ENCODE measurements at places on chromosomes 6 and 20. TPM values are rescaled to one million over a fixed set of nuclear protein-coding genes. Genes with fewer than 3 reads are reported as not detected.
A peak's percentile ranks its signal among the peaks of the same experiment; 100 is the strongest.

GRCh38 chr6:14081126-14081525, 36.4 kb upstream of the CD83 start:
- H3K27me3 ChIP-seq: no peaks in the 10 kb centered on the region
- H3K27ac ChIP-seq: no peak overlapping the region
- no peak for DNase-seq
- H3K4me1 ChIP-seq: no peaks in the 10 kb centered on the region

HSP90AB1 gene
- total RNA-seq: 487 TPM

- H3K4me3 ChIP-seq: no peak overlapping the region
- DNase-seq: no peak
- no peaks in the 10 kb centered on the region for H3K27me3 ChIP-seq
- H3K27ac ChIP-seq: no peak overlapping the region
These were observed 17.1 kb upstream of the BPI start for GRCh38 chr20:38286586-38287531.

IL17A gene
- not detected for total RNA-seq

DNA sequence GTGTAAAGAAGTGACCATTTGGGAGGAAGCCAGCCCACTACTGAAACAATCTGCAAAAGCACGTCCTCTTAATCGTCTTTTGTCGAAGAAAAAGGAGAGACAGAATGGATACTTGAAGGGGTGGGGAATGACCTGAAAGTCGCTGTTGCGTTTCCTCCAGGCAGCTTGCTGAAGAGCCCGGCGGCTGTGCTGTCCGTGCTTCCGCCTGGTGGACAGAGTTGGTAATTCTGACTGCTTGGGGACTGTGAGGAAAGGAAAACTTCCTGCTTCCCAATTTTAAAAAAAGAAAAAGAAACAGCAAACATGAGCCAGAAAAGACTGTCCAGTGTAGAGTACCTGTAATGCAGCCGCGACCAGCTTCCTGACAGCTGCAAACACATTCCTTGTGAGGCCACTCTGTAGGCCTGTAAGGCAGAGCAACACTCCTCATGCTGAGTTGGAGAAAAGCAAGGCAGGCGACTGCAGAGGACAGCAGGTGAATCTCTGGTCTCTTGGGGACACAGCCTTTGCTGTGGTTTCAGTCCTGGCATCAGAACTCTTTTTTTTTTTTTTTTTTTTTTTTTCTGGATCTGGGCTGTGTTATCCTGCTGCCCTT, 251.1 kb upstream of the TBX18 start:
- H3K4me1 ChIP-seq: no peaks in the 10 kb centered on the region
- peak; percentile 52 for DNase-seq
- H3K27ac ChIP-seq: no peak overlapping the region

DNA sequence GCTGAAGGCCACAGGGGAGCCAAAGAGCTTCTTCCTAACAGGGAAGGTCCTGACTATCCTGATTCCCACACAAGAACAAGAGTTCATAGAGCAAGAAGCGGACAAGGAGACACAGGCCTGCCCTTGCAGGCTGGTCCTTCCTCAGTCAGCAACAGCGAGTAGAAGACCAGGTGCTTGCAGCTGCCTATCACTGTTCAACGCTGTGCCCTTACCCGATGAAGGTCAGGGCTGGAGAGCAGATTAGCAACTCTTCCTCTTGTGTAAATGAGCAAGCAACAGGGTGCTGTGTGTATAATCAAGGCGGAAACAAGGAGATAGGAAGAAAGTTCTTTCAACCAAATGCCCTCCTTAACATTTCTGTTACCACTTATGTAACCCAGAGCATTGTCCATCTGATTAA, 115.3 kb upstream of the SPACA1 start:
- H3K4me1 ChIP-seq: no peaks in the 10 kb centered on the region
- no peaks in the 10 kb centered on the region for H3K27me3 ChIP-seq
- H3K36me3 ChIP-seq: no peaks in the 10 kb centered on the region
- H3K4me3 ChIP-seq: no peak overlapping the region

DNA sequence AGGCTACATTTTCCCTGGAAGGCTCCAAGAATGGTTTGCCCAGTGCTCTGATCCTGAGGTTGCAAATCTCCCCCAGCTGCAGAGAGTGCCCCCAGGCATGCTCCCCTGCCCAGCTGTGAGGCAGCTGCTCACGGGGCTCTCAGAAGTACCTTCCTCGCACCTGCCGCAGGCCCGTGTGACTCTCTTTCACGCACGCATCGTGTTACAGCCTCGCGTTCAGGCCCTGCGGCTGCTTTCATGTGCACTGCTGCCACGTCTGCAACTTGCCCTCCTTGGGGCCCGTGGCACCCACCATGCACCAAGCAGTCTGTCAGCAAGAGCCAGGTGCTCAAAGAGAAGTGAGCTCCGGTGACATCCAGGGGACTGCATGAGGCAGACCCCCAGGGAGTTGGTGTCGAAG, 28.6 kb upstream of the SPO11 start:
- H3K27me3 ChIP-seq: no peaks in the 10 kb centered on the region
- no peak for DNase-seq
- H3K4me1 ChIP-seq: no peaks in the 10 kb centered on the region
- no peak overlapping the region for H3K27ac ChIP-seq

- H3K36me3 ChIP-seq: no peaks in the 10 kb centered on the region
- no peak for DNase-seq
These were observed 135.5 kb upstream of the LRFN2 start for GRCh38 chr6:40722553-40723258.

SLC12A5 gene
- not detected for total RNA-seq

- H3K4me1 ChIP-seq: no peaks in the 10 kb centered on the region
- H3K27me3 ChIP-seq: no peaks in the 10 kb centered on the region
- H3K4me3 ChIP-seq: no peak overlapping the region
- DNase-seq: peak; percentile 27
These were observed 107.3 kb upstream of the SNX9 start for GRCh38 chr6:157715728-157716164.

DNA sequence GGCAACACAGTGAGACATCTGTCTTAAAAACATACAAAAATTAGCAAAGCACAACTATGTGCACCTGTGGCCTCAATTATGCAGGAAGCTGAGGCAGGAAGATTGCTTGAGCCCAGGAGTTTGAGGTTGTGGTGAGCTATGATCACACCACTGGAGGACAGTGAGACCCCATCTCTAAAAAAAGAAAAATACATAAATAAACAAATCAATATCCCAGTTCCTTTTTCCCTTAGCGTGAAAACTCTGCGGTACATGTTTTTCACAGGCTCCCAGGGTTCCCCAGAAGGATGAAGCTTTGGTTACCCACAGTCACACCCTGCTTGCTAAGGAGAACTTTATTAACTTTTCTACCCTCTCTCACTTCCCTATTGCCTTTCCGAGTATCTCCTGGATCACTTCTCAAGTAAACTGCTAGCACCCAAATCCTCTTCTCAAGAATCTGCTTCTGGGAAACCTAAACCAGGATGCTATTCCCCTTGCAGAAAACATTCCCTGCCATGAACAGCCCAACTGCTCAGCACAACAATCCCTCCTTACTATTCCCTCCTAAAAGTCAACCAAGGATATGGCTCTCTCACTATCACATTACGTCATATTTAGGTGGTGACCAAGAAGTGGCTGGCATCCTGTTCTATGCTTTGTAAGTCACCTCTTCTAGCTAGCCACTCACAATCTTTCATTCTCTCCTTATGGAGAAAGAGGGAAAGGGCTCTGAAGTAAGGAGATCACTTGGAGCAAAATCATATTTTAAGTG, 122.4 kb downstream of the IPCEF1 start:
- H3K27ac ChIP-seq: no peak overlapping the region
- H3K27me3 ChIP-seq: no peaks in the 10 kb centered on the region
- DNase-seq: no peak
- no peaks in the 10 kb centered on the region for H3K36me3 ChIP-seq
- no peaks in the 10 kb centered on the region for H3K4me1 ChIP-seq

- H3K4me3 ChIP-seq: no peak overlapping the region
- H3K27ac ChIP-seq: no peak overlapping the region
- DNase-seq: no peak
- no peaks in the 10 kb centered on the region for H3K36me3 ChIP-seq
- no peaks in the 10 kb centered on the region for H3K4me1 ChIP-seq
These were observed 1.9 kb upstream of the IGF2R start for GRCh38 chr6:159966981-159967380.

DNA sequence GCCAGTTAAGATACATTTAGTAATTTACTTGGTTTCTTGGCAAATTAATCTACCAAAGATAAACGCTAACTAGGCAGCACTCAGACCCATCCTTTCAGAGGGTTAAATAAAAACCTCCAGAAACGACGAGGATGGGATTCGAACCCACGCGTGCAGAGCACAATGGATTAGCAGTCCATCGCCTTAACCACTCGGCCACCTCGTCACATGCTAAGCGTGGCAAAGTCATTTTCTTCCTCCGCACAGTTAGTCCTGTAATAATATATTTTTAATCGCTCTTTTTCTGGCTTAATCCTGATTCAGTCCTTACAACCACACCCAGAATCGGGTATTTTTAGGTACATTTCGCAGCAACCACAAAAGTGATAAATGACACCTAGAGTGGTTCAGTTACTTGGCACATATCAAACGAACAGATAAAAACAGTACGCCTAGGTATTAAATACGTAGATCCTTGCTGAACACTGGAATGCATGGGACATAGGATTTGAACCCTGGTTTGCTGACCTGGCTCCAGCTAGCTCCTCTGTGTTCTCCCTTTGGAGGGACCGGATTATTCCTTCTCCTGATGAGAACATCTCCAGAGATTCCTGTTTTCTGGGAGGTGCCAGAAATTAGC, 71.6 kb downstream of the GPX5 start:
- no peaks in the 10 kb centered on the region for H3K36me3 ChIP-seq
- H3K27me3 ChIP-seq: peaks cover 21% of the 10 kb centered on the region
- H3K27ac ChIP-seq: no peak overlapping the region
- no peak for DNase-seq
- H3K4me1 ChIP-seq: no peaks in the 10 kb centered on the region
- no peak overlapping the region for H3K4me3 ChIP-seq

COL9A1 gene
- total RNA-seq: not detected

DNA sequence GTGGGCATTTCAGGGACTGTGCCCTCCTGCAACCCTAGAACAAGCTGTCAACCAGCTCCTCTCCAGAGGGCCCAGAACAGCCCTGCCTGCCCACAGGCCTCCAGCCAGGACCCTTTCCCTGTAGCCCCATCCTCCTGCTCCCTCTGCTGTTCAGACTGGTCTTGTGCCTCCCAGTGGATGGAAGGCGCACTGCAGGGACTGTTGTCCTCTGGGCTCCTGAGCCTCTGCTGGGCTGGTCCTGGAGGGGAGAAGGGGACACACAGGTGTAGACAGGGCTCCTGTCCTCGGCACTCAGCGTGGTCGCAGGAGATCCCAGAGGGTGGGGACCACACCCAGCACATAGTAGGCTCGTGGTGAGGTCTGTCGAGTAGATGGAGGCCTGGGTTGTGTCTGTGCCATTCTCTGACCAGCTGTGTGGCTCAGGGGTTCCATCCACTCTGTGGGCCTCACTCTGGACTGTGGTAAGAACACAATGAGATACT, 11.5 kb downstream of the ITPR3 start:
- H3K36me3 ChIP-seq: no peaks in the 10 kb centered on the region
- H3K4me1 ChIP-seq: no peaks in the 10 kb centered on the region
- DNase-seq: no peak
- H3K27me3 ChIP-seq: peaks cover 5% of the 10 kb centered on the region
- H3K27ac ChIP-seq: no peak overlapping the region

PNLDC1 gene
- total RNA-seq: 0.15 TPM

- no peak for DNase-seq
- no peaks in the 10 kb centered on the region for H3K36me3 ChIP-seq
- no peak overlapping the region for H3K27ac ChIP-seq
- peaks cover 35% of the 10 kb centered on the region for H3K4me1 ChIP-seq
- H3K4me3 ChIP-seq: no peak overlapping the region
- no peaks in the 10 kb centered on the region for H3K27me3 ChIP-seq
These were observed 267.2 kb downstream of the ADGRG6 start for GRCh38 chr6:142568857-142569597.

DNA sequence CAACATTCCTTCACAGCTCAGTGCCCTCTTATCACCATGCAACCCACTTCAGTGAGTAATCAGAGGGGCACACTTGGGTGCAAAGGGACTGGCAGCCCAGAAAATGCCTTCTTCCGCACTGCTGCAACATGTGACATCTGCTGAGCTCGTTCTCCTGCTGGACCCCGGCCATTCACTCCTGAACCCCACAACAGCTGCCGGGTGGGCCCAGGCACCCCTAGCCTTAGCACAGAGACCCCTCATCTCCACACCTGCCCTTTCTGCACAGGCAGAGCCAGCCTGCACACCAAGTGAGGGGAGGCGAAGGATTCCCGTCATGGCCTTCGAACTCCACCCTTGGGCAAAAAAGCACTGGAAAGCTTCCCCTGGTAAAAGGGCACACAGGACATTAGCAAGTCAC, 164.3 kb upstream of the RIN2 start:
- H3K27ac ChIP-seq: no peak overlapping the region
- no peak for DNase-seq
- H3K36me3 ChIP-seq: no peaks in the 10 kb centered on the region
- H3K4me3 ChIP-seq: no peak overlapping the region
- no peaks in the 10 kb centered on the region for H3K27me3 ChIP-seq

STMND1 gene
- not detected for total RNA-seq

All from right lobe of liver (tissue), 6 donors.